Endothelial cell (in vitro differentiated cells): ENCODE measurements at places on chromosomes 5 and 9. TPM values are rescaled to one million over a fixed set of nuclear protein-coding genes. Genes with fewer than 3 reads are reported as not detected.

ACSL6 gene
- total RNA-seq: 0.80 TPM

ORM2 gene
- total RNA-seq: not detected

DNA sequence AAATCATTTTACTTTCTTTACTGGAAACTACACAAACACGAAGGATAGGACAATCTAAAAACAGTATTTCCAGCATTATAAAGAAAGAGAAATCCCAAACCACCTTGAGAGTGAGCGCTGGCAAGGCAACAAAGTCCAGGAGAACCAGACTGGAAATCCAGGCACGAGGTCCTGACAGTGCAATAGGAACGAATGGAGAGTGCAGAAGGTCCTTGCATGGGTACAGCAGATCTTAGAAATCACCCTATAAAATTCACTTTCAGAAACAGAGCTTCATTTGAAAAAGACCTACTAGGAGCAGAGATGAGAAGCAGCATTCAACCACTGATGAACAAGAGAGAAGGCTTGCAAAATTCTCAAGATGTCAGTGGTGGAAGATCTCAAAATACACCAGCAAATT, 133.7 kb upstream of the ST8SIA4 start:
- no peak for DNase-seq

- no peak for DNase-seq
These were observed 6.2 kb upstream of the SLC1A3 start for GRCh38 chr5:36599986-36600779.

GRCh38 chr5:63085561-63085960, 506.9 kb downstream of the LRRC70 start:
- DNase-seq: no peak

- DNase-seq: no peak
These were observed 88.3 kb downstream of the MTAP start for GRCh38 chr9:21890696-21891095.

DNA sequence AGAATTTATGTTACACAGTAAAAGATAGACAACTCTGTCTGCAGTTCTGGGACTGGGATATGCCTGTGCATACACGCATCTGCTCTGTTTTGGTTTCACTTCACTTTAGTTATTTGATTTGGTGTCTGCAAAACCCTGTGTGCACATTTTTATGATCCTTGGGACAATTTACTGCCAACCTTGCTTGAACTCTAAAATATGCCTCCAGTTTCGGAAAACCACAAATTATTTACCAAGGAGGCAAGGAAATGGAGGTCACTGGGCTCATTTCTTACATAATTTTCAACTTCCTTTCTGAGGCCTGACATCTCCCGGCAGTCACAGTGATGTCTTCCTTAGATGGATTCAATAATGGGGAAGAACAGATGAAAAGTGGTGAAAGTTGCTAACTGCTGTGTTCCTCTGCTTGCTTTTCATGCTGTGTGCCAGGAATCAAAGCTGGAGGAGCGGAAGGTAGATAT, 61.2 kb upstream of the TAF11L2 start:
- no peak for DNase-seq

DNA sequence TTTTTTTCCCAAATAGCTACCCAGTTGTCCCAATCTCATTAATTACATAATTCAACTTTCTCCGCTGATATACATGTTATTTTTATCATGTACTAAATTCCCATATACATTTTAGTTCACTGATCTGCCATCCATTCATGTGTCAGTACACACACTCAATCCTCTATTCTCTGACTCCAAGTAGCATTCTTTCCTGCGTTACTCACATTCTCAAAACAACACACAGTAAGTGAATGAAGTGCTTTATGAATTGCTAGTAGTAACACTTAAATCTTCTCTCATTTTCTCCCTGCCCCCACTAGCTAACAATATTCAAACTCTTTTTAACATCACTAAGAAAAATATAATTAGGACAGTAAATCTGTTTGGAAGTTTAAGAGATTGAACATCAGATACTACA, 8.9 kb downstream of the ZNF366 start:
- no peak for DNase-seq

- DNase-seq: no peak
These were observed 172.5 kb downstream of the CRB2 start for GRCh38 chr9:123528501-123528900.

- peak; percentile 52 for DNase-seq
These were observed 376.9 kb downstream of the DTWD2 start for GRCh38 chr5:118611332-118611945.

GRCh38 chr5:51389577-51390463, 6.6 kb downstream of the ISL1 start:
- no peak for DNase-seq

- no peak for DNase-seq
These were observed 207.2 kb upstream of the DAPK1 start for GRCh38 chr9:87290241-87291052.

- no peak for DNase-seq
These were observed 62.4 kb upstream of the FSD1L start for GRCh38 chr9:105385381-105385985.
